GDM1 (cell line): ENCODE measurements at places on chromosomes 7 and 10.

- no peak for DNase-seq
These were observed 94.4 kb downstream of the MAPK8 start for GRCh38 chr10:48400850-48401220.

DNA sequence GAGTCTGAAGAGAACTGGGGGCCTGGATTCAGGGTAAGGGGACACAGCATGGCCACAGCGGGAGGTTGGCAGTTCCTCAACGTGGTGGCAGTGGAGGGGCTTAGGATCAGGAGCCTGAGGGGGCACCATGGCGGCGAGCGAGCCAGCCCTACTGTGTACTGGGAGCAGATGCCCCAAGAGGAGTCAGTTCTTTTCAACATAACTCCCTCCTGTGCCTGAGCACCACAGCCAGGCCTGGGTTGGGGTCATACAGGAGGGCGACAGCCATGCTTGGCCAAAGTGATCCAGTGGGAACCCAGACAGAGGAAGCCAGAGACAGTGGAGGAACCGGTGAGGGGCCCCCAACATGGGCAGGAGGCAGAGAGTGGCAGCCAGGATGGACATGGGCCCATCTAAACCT lies 65.8 kb downstream of the MICALL2 start:
- no peak for DNase-seq

GRCh38 chr7:130124711-130125110 lies 54.4 kb downstream of the KLHDC10 start:
- no peak for DNase-seq

- no peak for DNase-seq
These were observed 22.8 kb upstream of the EZH2 start for GRCh38 chr7:148906707-148907498.

DNA sequence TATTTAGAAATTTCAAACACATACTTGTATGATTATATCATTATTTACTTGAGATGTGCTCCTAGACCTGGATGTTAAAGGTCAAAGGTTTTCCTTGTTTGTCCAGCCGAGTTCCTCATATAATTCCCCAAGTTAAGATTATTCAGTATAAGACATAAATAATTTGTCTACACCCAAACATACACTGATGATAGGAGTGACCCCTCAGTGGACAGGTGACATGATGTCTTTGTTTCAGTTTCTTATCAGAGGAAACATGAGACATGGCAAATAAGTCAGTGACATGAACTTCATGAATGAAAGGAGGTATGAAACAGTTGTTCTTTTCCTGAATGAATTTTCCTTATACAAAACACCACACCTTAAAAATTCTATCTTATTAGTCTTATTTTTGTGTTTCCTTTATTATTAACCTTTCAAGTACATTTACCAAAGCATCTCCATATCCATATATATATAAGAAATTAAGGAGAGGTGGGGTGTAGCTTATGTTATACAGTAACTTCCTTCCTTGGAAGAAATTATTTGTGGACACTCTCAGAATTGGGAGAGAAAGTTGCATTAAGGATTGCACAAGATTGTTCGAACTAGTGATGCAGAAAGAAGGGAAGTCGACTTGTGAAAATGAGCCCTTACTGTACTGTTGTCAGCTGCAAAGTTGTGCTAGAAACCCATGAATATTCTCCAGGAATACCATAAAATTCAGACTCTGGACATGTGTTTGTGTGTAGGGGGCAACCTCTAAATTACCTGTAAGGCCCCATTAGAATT lies 60.5 kb downstream of the POM121L12 start:
- DNase-seq, result no peak

- DNase-seq, result no peak
These were observed 289.0 kb downstream of the TWIST1 start for GRCh38 chr7:18828260-18828993.

GRCh38 chr7:73519867-73520672 lies 2.0 kb downstream of the BAZ1B start:
- no peak for DNase-seq

GRCh38 chr7:131357282-131357880 lies 29.7 kb downstream of the MKLN1 start:
- DNase-seq, result no peak

GRCh38 chr10:122161795-122162194 lies 109.3 kb upstream of the BTBD16 start:
- no peak for DNase-seq

DNA sequence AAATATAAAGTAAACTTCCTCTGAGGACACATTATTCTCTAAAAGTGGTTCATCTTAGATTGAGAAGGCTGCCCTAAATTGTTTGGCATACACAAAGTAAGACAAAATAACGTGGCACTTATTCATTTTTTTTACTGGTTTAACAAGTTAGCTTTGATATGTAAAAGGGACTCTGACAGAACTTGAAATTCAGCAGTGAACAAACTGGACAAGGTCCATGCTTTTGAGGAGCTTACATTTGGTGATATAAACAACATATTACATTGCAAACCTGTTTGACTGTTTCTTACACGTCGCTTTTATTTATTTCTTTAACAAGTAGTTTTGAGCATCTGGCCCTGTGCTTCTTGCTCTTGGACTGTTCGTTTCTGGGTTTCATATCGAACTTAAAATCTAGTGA lies 253.1 kb upstream of the POM121L12 start:
- no peak for DNase-seq

DNA sequence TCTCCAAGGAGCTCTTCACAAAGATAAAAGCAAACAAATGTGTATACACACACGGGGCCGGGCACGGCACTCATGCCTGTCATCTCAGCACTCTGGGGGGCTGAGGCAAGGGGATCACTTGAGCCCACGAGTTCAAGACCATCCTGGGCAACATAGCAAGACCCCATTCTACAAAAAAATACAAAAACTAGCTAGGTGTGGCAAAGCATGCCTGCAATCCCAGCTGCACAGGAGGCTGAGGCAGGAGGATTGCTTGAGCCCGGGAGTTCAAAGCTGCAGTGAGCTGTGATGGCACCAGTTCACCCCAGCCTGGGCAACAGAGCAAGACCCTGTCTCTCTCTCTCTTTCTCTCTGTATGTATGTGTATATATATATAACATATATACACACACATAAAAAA lies 22.3 kb downstream of the TTYH3 start:
- DNase-seq, result no peak

DNA sequence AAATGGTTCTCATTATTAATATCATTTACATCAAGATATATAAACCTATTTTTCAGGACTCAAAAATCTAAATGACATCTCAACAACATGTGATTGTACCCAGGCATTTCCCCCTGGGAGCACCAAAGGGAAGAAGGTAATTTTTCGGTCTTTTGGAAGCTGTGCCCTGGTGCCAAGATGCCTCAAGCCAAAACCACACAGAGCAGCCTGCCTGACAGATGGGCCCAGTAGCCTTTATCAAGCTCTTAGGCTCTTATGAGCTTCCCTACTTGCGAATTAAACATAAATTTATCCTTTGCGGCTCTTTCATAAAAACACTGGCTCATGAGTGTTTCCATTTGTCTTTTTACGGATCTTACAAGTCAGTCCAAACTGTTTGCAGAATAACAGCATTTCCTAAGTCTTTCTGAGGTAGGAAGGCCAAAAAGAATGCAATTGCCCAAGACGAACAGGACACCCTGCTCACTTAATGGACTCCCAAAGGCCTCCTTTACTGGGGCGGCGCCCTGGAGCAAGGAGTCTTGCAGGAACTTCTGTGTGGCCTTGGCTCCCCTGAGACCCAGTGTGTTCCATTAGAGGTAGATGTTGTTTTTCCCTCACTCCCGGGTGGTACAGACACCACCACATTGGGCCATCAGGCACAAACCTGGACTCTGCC lies 4.1 kb upstream of the RASSF4 start:
- no peak for DNase-seq

- peak; percentile 64 for DNase-seq
These were observed 160.0 kb downstream of the SLIT1 start for GRCh38 chr10:97025613-97026242.

- peak; percentile 62 for DNase-seq
These were observed 1.2 kb downstream of the FLNC start for GRCh38 chr7:128831178-128831993.

DNA sequence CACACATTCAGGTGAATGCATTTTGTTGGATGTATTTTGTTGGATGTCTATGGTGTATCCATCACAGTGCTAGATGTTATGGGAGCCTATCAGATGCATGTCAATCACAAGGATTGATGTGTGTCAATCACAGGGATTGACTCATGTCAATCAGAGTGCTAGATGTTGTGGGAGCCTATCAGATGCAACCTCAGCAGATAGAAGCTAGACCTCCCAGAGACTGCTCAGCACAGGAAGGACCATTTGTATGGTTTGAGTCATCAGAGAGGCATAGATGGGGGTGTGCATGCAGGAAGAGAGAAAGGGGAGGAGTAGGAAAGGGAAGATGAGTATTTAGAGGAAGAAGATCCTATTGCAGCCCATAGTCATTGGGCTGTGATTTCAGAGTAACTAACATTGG lies 48.3 kb upstream of the PITRM1 start:
- no peak for DNase-seq

- DNase-seq, result no peak
These were observed 633.9 kb upstream of the POT1 start for GRCh38 chr7:125563557-125563956.

DNA sequence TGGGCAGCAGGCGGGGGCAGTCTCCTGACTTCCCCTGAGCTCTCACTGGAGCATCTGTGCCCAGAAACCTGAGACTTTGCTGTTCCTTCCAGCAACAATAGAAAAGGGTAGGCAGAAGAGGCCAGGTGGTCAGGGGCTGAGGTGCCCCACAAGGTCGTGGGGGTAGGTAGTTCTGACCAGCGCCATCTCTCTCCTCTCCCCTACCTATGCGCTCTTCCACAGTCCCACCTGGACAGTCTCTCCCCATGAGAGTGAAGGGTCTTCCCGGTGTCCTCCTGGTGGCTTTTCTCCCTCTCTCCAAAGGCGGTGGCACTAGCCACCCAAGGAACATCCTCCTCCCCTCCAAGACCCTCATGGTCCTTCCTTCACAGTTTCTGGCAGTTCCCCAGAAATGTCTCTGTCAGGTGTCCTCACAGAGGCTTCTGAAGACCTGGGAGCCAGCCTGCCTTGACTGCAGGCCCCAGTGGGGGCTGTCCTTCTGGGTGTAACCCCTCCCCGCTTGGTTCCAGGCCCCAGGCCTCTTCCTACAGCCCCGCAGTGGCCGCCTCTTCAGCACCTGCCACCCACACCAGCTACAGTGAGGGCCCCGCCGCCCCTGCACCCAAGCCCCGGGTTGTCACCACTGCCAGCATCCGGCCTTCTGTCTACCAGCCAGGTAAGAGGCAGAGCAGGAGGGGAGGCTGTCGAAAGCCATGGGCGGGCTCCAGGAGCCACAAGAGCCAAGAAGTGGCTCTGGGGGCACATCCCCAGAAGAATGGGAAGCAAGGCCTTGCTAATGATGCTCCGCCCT lies 41.3 kb downstream of the LDB3 start:
- DNase-seq, result no peak

DNA sequence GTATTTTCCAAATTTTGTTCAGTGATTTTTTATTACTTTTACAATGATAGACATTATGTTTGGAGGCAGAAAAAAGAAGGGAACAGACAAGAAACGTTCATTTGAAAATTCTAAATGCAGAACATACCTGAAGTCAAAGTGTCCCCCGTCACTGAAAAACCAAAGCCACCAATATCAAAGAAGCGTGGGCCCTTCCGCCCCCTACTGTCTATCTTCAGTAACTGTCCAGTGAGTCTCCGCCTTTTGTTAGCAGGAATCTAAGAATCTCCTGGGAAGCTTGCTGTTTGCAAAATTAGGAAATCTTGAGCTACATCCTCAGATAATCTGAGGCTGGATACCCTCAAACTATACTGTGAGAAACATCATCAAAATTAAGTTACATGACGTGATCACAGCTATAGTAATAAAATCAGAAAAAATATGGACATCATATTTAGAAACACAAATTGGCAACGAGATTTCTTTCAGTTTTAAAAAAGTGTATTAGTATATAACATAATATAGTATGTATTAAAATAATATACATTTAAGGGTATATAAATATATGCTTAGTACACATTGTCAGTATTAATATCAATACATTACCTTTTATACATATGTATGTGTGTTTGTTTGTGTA lies 169.3 kb upstream of the AKR1E2 start:
- DNase-seq, result peak; percentile 12

GRCh38 chr10:8242295-8242872 lies 187.9 kb downstream of the GATA3 start:
- DNase-seq, result no peak

- DNase-seq, result no peak
These were observed 931.5 kb downstream of the TYW1 start for GRCh38 chr7:67928141-67928540.

DNA sequence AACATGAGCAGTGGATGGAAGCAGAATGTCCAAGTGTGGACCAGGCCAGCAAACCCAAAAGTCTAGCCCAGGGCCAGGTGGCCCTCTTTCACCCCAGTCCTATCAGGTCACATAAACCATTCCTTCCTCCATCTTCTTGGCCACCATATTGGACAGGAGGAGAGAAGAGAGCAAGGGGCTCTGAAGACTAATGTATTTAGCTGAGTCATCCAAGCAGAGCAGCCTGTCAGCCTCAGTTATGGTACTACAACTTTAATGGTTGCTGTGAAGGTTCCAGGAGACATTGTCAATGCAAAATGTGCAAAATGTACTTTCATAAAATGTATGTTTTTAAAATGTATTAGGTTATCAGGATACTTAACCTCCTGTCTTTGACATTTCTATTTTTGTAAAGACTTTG lies 159.5 kb downstream of the GPAM start:
- DNase-seq, result no peak

DNA sequence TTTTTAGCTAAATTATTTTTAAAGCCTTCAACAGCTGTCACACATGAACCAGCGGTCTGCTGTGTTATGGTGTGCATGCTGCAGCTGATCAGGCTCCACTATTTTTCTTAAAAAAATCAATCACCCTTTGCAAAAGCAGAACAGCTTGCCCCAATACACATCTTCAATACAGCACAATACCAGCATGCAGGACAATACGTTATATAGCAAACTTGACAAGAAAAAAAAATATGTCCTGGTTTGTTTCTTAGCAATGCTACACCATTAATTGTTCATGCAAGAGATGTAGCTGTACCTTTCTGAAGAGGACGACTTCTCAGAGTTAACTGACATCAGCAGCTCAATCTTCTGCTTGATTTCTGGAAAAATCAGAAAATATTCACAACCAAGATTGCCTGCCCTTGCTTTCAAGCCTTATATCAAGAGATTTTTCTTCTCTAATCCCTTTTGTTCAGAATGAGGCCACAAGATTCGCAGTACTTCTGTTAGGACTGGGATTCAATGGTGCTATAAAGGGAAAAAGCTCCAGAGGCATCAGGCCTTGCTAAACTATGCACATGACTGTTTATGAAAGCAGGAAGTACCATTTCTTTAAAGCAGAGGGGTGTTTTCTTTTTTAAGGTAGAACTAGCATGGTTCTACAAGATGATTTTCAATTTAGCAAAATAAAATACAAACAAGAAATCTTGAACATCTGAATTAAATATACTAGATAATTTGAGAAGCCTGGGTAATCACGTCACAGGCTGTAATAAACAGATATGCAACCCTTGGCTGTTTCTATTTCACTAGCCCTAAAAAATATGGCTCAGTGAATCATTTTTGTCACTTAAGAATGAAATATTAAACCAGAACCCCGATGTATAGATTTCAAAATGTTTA lies 120.0 kb downstream of the SRPK2 start:
- DNase-seq, result no peak

- no peak for DNase-seq
These were observed 41.9 kb upstream of the TNKS2 start for GRCh38 chr10:91756286-91756685.

GRCh38 chr10:27541796-27542729 lies 38.0 kb downstream of the RAB18 start:
- no peak for DNase-seq

- DNase-seq, result no peak
These were observed 194.7 kb upstream of the SEMA3A start for GRCh38 chr7:84389242-84389641.
